T47D (cell line): ENCODE measurements at places on chromosomes 7 and 10.

DNA sequence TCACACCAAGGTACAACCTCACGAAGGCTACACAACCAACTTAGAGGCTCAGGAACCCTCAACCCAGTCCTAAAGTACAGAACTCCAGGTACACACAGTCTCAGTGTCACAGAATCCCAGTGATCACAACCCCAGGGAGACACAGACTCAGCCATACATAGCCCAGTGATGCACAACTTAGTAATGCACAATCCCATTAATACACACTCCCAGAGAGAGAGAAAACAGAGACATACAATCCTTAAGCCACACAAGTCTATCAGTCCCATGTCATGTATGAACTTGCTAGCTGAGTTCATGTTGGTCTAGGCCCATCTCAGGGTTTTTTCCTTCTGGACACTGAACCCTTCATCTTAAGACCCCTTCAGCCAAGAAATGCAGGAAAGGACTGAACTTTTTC, 4.6 kb downstream of the KCNIP2 start:
- no peak for DNase-seq

GRCh38 chr10:75103881-75104686, 7.4 kb upstream of the SAMD8 start:
- no peak for DNase-seq

DNA sequence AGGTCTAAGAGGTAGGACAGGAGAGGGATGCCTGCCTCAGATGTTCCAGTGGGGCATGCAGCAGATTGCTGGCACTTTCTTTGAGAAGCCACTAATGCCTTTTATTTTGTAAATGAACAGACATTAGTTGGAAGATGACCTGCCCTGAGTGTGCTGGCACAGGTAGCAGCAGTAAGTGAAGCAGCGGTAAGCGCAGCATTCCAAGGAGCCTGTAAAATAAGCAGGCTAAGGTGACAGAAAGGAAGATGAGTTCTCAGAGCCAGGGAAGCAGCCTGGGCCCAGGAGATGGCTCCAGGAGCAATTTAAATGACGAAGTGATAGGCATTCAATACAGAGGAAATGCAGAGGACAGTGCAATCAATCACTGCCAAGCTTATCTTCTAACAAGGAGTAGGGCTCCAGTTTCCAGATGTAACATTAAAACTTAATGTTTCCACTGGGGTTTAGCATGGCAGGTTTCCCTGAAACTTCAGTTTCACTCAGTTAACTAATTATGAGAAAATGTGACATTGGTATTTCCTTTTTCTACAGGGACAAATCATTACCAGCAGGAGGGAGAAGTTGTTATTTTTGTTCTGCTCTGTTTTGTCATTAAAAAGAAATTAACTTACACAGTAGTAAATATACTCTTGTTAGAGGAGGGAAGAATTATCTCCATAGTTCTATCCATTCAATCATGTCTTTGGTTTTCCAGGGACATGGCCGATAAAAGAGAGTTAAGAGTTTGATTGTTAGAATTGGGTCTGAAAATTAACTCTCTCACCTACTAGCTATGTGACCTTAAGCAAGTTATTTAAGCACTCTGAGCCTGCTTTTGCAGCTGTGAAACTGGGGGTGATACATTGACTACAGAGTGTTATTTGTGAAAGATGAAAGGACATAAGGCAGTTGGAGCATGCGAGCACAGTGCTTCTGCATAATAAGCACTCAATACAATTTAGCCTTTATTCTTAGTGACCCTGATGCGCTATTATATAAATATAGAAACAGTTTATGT, 96.6 kb upstream of the PTN start:
- no peak for DNase-seq

- no peak for DNase-seq
These were observed 221.2 kb downstream of the PARD3 start for GRCh38 chr10:34593930-34594329.

- no peak for DNase-seq
These were observed 456.2 kb upstream of the NRP1 start for GRCh38 chr10:33790521-33791271.

- DNase-seq: no peak
These were observed 378.0 kb upstream of the AKR1E2 start for GRCh38 chr10:4448030-4448429.

DNA sequence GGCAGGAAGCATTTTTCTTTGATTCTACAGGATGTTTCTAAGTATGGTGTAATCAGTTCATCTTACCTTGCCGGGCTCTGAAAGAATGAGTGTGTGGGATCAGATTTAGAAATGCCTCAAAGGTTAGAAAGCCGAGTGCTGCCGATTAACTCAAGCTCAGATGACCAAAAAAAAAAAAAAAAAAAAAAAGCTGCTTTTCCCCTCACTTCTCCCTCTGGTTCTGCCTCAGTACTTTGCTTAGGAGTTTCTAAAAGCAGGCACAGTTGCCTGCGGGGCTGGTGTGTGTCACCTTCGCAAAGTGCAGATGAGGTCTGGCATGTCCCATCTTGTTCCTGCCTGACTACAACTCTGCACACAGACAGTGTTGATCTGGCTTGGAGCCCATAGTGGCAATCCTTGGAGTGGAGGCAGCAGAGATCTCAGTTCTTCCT, 47.0 kb downstream of the KIAA1217 start:
- DNase-seq: no peak

- DNase-seq: no peak
These were observed 38.8 kb upstream of the GRB10 start for GRCh38 chr7:50821457-50822008.

- DNase-seq: no peak
These were observed 44.7 kb downstream of the DOCK4 start for GRCh38 chr7:112161253-112162141.

DNA sequence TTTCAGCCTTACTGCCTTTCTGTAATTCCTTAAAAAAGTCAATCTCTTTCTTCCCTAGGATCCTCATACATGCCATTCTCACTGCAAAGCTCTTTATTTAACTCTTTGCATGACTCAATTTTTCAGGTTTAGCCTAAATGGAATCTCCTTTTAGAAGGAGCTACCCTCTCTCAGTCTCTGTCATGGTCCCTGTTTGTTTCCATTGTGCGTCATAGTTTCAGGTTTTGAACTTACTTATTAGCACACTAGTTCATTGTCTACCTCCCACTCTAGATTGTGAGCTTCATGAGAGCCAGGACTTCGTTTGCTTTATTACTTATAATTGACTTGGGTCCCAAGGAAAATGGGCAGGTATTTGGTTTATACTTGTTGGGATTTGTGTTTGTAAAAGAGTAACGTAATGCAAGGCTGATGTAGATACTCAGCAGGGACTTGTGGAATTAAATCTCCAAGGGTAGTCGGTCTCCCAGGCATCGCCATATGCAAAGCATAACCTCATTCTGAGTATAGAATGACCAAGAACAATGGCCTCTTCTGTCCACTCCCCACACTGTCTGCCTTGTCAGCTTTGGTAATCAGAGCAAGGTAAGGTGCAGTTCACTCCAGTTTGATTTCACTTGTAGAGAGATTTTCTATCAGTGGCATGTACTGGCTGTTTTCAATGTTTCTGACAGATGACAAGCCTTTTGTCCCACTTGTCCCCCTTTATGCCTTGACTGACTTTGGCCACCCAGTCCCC, 252.0 kb downstream of the SORCS3 start:
- DNase-seq: no peak

DNA sequence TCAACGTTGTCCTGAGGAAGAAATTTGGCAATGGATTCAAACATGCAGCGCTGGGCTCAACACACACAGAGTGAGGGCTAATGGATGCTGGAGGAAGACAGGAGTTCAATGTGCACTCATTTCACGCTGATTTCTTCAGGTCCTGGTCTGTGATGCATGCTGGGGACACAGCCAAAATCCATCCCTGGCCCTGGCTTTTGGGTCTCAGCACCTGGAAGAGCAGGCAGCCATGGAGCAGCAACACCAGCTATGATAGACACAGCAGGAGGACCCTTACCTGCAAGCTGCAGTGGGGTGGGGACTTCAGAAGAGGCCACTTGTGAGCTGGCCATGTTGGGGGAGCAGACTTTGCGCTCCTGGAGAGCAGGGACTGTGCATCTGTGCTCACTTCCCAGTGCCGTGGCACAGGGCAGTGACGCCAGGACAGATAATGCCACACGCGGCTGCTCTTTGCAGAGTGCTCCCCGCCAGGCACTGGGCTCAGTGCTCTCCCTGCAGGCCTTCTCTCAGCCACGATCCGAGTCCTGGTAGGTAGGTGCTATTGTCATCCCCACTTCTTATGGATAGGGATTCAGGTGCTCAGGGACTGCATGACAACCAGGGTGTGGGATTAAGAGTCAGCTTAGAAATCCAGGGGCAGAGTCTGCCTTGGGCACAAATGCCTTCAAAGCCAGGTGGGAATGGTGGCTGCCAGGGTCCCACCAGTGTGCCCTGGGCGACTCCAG, 138.8 kb upstream of the UNC5B start:
- no peak for DNase-seq

- DNase-seq: no peak
These were observed 457 bp downstream of the ACADSB start for GRCh38 chr10:123009105-123009820.

DNA sequence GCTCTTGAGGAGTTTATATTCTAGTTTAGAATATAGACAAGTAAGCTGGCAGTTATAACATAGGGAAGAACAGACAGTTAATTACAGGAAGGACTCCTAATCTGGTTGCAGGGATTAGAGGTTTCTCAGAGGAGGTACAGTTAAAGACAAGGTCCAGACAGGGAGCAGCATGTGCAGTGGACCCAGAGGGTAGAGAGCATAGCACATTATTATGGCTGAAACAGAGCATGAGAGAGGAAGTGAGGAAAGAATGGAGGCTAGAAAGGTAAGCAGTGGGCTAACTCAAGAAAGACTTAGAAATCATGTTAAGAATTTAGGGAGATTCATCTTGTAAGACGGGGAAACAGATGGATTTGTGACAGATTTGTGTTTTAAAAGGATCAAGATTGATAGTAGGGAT, 9.7 kb downstream of the MIOS start:
- no peak for DNase-seq

DNA sequence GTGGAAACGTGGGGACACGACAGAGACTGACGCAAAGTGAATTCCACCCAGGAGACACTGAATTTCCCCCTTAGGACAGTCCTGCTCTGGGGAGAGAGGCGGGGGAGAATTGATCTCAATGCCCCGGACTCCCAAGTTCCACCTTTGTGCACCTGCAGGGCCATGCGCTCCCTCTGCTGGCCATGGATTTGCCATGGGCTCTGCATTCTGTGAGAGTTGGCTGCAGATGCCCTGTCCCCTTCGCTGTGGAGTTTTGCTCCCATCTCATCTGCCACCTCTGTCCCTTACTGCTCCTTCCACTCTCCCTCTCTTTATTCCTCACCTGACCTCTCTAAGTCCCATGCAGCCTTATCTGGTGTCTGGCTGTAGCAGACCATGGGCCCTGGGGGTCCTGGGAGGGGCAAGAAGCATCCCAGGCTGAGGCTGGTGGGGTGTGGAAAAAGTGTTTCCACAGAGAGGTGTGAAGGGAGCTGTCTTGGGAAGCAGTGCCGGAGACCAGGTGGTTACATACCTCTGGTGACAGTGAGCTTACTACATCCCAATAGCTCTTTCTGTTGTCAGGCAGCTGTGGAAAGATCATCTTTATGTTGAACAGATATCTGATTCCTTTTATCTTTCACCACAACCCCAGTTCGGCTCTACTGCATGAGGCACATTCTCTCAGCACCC, 14.3 kb downstream of the GHRHR start:
- DNase-seq: peak; percentile 79

- no peak for DNase-seq
These were observed 2.2 kb upstream of the TSPAN12 start for GRCh38 chr7:120860156-120860555.

- no peak for DNase-seq
These were observed 18.6 kb upstream of the IFIT2 start for GRCh38 chr10:89283025-89283935.

DNA sequence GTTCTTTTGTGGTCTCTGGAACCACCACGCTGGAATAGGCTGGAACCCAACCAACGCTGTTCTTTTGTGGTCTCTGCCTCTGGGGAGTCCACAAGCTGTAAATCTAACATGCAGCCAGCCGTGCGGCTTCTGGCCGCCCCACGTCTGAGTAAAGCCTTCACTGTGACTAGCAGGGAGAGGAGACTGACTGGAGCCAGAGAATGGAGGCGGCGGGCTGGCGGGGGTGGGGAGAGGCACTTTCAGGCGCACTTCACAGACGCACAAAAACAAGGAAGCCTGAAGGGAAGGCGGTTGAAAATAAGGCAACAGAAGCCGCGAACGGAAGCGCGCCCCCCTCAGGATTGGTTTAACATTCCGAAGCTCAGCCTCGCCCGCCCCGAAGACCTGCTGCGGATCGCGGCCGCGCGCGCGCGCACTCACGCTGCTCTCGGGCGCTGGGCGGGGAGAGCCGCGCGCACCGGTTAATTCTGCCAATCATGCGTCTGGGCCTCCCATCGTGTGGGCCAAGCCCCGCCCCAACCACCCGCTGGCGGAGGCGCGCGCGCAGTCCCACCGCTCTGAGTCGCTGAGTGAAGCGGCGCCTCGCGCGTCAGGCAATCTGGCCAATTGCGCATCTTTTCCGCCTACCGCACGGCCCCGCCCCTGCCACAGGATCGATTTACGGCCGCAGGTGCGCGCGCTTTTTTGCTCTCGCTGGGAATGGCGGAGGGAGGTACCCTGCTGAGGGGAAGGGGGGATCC, at the start of gene SFR1:
Gene SFR1 (plus strand): TSS at position 687 of the 740 bp plus-strand sequence. CDS start 13 bp downstream, at position 700.
- peak; percentile 98 for DNase-seq

- DNase-seq: no peak
These were observed 9.7 kb upstream of the AKR1C2 start for GRCh38 chr10:5013385-5013784.

- no peak for DNase-seq
These were observed 258.1 kb downstream of the CACNA2D1 start for GRCh38 chr7:82185443-82185842.

- no peak for DNase-seq
These were observed 198.6 kb downstream of the TRIL start for GRCh38 chr7:28759475-28759971.

- peak; percentile 52 for DNase-seq
These were observed 337.1 kb upstream of the GLI3 start for GRCh38 chr7:42573881-42574672.

- no peak for DNase-seq
These were observed 35.8 kb downstream of the LAMB4 start for GRCh38 chr7:108094346-108094745.

DNA sequence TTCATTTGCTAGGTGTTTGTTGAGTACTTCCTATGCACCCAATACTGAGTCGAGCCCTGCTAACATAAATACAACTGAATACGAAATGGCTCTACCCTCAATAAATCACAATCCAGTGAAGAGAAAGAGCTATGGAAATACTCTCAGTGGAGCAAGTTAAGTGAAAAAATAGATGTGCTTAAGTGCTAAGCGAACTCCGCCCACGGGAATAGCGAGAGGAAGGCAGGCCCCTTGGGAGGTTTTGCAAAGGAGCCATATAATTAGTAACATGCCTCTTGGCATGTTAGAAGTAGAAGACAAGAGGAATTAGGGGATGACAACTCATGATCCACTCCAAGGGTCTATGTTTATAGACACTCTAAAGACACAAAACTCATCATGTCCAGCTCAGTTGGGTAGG, 42.8 kb upstream of the TSPAN33 start:
- no peak for DNase-seq

- DNase-seq: no peak
These were observed 185.6 kb downstream of the LRRC4 start for GRCh38 chr7:127845522-127846214.

GRCh38 chr7:30238721-30239441, 45.5 kb upstream of the ZNRF2 start:
- DNase-seq: no peak

- no peak for DNase-seq
These were observed 434.7 kb downstream of the TNS3 start for GRCh38 chr7:47147213-47147631.
